ENCODE measurements at places on chromosomes 11 and 22. TPM values are rescaled to one million over a fixed set of nuclear protein-coding genes. Genes with fewer than 3 reads are reported as not detected.

Gene IFITM10
- 0.22 TPM for total RNA-seq

Gene CLDN25
- total RNA-seq = not detected

DNA sequence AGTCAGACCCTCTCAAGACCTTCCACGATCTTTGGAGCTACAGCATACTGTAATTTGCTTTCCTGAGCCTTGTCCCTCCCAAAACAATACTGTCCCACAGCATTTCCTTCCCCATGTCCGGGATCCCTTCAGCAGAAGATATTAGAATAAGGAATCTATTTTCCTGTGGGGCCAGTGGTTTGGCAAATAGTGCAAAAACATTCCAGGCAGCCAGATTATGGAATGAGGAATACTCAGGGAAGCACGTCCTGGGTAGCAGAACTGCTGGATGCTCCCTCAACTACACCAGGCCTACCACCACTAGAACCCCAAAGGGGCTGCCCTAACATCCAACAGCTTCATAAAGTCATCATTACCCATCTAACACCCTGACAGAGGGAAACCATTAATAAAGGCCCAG lies 61.5 kb downstream of the AAMDC start:
- no peaks in the 10 kb centered on the region for H3K27me3 ChIP-seq
- no peak overlapping the region for H3K27ac ChIP-seq
- peaks cover 13% of the 10 kb centered on the region for H3K36me3 ChIP-seq
- no peak for DNase-seq
- no peak overlapping the region for H3K4me3 ChIP-seq
- H3K4me1 ChIP-seq = no peaks in the 10 kb centered on the region

- H3K27ac ChIP-seq = no peak overlapping the region
- DNase-seq = peak; percentile 50
- no peaks in the 10 kb centered on the region for H3K4me1 ChIP-seq
- no peaks in the 10 kb centered on the region for H3K36me3 ChIP-seq
- no peak overlapping the region for H3K4me3 ChIP-seq
These were observed 15.7 kb downstream of the CRTAM start for GRCh38 chr11:122853971-122854446.

GRCh38 chr11:104259121-104259610 lies 95.2 kb upstream of the PDGFD start:
- H3K4me1 ChIP-seq = peaks cover 4% of the 10 kb centered on the region
- no peak overlapping the region for H3K4me3 ChIP-seq
- no peak for DNase-seq
- H3K36me3 ChIP-seq = no peaks in the 10 kb centered on the region

GRCh38 chr22:25680956-25681355 lies 61.0 kb upstream of the MYO18B start:
- no peak overlapping the region for H3K27ac ChIP-seq
- H3K4me1 ChIP-seq = no peaks in the 10 kb centered on the region
- no peak overlapping the region for H3K4me3 ChIP-seq
- DNase-seq = no peak
- H3K36me3 ChIP-seq = no peaks in the 10 kb centered on the region
- H3K27me3 ChIP-seq = no peaks in the 10 kb centered on the region

Gene MMP7
- not detected for total RNA-seq

DNA sequence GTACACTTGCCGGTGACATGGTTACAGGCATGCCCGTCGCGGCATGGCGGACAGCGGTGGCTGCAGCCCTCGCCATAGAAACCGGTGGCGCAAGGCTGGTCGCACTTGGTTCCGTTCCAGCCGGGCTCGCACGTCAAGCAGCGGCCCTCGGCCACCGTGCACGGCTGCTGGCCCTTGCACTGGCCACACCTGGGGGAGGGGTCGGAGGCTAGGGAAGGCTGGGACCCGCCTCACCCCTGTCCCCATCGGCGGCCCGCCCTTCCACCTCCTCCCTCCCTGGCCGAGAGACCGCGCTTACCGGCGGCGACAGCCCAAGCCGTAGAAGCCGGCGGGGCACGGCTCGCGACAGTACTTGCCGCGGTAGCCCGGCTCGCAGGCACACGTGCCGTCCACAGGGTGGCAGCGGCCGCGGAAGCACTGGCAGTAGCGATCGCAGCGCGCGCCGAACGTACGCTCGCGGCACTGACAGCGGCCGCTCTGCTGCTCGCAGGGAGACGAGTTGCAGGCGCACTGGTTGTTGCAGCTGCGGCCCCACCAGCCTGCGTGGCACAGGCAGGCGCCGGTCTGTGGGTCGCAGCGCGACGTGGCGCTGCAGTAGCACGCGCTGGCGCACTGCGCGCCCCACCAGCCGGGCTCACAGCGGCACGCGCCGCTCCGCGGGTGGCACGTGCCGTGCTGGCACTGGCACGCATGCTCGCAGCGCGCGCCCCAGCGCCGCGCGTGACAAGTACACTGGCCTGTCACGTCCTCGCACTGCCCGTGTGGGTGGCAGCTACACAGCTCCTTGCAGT lies 6.7 kb downstream of the SCARF2 start:
- no peaks in the 10 kb centered on the region for H3K27me3 ChIP-seq
- peaks cover 46% of the 10 kb centered on the region for H3K4me1 ChIP-seq
- H3K4me3 ChIP-seq = no peak overlapping the region
- H3K36me3 ChIP-seq = no peaks in the 10 kb centered on the region

Gene SFI1
- total RNA-seq = 35.1 TPM

DNA sequence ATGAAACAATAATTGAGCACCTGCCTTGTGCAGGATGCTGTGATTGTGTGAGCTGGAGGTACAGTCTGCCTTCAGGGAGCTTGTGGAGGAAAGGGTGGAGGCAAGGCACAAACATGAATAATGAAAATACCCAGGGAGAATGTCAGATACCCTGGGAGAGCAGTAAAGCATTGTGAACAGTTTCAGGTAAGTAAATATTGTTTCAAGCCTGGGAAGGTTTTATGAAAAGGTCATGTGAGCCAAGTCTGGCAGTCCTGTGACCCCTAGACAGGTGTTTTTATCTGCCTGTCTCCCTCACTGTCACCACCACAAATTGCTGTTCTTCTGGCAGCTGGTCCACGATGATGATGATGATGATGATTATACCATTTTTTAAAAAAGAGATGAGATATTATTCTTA lies 32.0 kb downstream of the SPECC1L start:
- H3K36me3 ChIP-seq = no peaks in the 10 kb centered on the region
- H3K4me1 ChIP-seq = peaks cover 44% of the 10 kb centered on the region
- no peaks in the 10 kb centered on the region for H3K27me3 ChIP-seq
- no peak for DNase-seq
- H3K27ac ChIP-seq = peak overlapping the region; percentile 85

DNA sequence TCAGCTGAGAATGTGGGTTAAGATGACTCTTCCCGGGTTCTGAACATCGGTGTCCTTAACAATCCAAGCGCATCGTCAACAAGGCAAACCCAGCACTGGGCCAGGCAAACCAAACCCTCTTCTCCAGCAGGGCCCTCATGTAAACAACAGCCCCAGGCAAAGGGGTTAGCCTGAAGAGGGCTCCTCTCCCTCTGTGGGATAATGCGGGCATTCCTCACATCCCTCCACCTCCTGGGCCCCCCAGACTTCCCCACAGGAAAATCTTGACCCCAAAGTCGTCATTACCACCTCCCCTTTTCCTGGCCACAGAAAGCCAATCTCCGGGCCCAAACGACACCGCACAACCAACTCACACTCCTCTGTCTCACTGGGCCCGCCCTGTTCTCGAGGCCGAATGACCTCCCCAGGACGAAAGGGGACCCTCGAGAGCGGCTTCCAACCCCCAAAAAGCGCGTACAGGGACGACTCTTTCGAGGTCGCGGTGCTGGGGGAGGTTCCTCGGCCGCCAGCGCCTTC lies 566 bp downstream of the DDB1 start:
- peaks cover 32% of the 10 kb centered on the region for H3K4me1 ChIP-seq
- DNase-seq = peak; percentile 19
- H3K4me3 ChIP-seq = peak overlapping the region; percentile 93

DNA sequence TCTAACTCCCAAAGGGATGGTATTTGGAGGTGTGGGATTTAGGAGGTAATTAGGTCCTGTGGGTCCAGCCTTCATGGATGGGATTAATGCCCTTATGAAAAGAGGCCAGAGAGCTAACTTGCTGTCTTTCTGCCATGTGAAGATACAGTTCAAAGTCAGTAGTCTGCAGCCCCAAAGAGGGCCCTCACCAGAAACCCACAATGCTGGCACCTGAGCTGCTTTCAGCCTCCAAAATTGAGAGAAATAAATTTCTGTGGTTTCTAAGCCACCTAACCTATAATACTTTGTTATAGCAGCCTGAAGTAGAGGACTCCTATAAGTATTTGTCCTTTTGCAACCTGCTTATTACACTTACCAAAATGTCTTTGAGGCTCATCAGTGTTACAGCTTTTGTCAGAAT lies 16.2 kb downstream of the ATM start:
- DNase-seq = no peak
- H3K27me3 ChIP-seq = no peaks in the 10 kb centered on the region
- no peak overlapping the region for H3K27ac ChIP-seq
- no peaks in the 10 kb centered on the region for H3K4me1 ChIP-seq

GRCh38 chr11:61814247-61814957 lies 2.4 kb downstream of the FADS1 start:
- H3K4me3 ChIP-seq = no peak overlapping the region
- peaks cover 15% of the 10 kb centered on the region for H3K4me1 ChIP-seq
- H3K27me3 ChIP-seq = no peaks in the 10 kb centered on the region
- peak overlapping the region; percentile 96 for H3K27ac ChIP-seq
- H3K36me3 ChIP-seq = no peaks in the 10 kb centered on the region

GRCh38 chr22:28505416-28506149 lies 174.1 kb downstream of the TTC28 start:
- no peaks in the 10 kb centered on the region for H3K36me3 ChIP-seq
- DNase-seq = peak; percentile 90
- H3K4me1 ChIP-seq = peaks cover 26% of the 10 kb centered on the region
- no peaks in the 10 kb centered on the region for H3K27me3 ChIP-seq

GRCh38 chr22:31244046-31244942 lies 32.2 kb downstream of the LIMK2 start:
- H3K27me3 ChIP-seq = no peaks in the 10 kb centered on the region
- no peaks in the 10 kb centered on the region for H3K36me3 ChIP-seq

Data from thyroid gland (tissue), 4 donors.